Activated CD4-positive, CD25-positive, alpha-beta regulatory T cell treated with anti-CD3 and anti-CD28 coated beads, Interleukin-2, amount 50 U/mL, for 72 hours (primary cell): ENCODE measurements at places on chromosomes 12 and 14.

- DNase-seq = no peak
These were observed 303.3 kb upstream of the TMPO start for GRCh38 chr12:98211909-98212695.

DNA sequence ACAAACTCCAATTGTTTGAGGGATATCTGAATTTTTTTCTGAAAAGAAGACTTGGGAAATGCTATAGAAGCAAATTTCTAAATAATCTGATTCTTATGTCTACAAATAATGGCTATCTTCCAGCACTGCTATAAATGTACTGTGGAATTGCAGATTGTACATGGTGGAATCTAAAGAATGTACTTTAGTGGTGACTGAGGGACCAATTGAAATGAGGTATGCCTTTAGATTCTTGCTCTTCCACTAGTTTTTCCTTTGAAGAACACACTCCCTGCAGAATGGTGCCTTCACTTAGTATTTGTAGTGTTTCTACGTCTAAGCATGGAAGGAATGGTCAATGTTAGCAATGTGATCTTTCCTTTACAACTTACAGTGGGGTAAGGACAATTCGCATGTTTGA lies 11.7 kb upstream of the PRB4 start:
- DNase-seq = no peak

- no peak for DNase-seq
These were observed 36.6 kb downstream of the KRT80 start for GRCh38 chr12:52155048-52155868.

DNA sequence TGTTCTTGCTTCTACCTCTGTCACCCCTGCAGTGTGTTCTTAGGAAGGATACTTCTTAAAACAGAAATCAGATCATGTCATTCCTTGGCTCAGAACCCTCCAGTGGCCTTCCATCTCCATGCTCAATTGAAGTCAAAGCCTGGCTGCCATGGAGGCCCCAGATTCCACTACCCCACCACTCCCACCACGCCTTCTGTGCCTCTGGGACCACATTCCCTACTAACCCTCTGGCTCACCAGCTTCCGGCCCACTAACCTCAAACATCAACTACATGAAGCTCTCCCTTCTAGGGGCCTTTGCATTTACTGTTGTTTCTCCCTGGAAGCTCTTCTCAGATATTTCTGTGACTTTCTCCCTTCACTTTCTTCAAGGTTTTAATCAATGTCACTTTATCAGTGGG lies 76.1 kb upstream of the REP15 start:
- DNase-seq = no peak

GRCh38 chr12:121894633-121895032 lies 6.0 kb downstream of the PSMD9 start:
- DNase-seq = no peak

- no peak for DNase-seq
These were observed 844.0 kb upstream of the LRFN5 start for GRCh38 chr14:40762685-40763084.

DNA sequence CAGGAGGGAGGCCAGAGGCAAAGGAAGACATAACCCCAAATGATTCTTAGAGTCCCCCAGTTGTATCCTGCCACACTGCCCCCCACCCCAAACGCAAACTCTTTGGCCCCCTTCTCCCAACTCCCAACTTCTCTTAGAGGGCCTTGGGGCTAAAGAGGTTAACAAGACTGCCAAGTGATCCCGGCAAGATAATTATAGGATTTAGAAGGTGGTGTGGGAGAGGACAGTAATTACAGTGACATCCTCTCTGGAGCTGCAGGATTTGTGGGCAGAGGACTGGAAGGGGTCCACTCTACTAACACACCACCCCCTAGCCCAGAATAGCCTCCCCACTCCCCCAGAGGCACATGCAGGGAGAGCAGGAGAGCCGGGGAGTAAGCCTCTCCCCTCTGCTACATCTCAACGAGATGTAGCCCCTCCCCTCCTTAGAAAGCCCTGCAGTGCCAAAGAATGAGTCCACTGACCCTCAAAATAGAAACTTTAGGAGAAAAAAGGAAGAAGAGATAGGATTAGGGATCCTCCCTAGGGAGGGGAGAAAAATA lies 5.3 kb upstream of the GDF11 start:
- DNase-seq = peak; percentile 17

DNA sequence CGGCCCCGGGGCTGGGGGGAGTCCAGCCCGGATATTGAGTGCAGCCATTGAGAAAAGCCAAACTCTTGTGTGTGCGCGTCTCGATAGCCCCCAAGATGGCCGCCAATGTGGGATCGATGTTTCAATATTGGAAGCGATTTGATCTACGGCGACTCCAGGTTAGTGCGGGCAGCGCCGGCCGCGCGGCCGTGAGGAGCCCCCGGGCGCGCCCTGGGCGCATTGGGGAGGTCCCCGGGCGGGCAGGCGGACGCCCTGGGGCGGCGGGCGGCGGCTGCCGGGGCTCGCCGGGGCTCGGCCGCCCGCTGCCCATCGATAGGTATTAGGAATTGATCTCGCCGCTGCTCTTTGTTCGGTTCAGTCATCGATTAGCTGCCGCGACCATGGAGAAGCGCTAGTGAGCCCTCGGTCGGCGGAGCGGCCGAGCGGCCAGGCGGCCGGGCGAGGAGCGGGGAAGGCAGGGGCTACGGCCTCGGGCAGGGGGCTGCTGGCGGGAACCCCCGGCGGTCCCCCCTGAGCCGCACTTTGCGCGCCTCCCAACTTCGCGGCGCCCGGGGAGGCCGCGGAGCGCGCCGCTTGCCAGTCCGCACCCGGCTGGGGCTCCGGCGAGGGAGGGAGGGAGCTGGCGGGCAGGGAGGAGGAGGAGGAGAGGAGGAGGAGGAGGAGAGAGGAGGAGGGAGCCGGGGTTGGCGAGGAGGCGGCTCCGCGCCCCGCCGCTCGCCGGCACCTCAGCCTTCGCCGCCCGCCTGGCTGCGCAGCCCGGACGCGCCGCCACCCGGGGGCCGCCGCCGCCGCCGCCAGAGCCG lies 113.9 kb upstream of the MYL2 start:
- DNase-seq = no peak

DNA sequence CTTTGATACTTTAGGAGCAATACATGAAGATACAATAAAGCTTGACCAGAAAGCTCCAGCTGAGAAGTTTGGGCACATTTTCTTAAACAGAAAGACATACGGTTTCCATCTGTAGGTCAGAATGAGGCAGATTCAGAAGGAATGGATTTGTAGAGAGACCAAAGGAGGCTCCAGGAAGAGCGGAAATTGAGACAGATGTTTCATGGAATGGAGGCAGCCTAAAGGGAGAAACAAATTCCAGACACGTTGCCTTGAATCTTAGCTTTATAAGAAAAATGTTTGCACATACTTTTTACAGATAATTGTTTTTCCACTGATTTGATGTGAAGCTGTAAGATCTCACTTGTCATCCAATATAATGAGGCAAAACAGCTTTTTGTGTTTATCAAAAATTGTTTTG lies 24.8 kb downstream of the EPYC start:
- DNase-seq = no peak

- no peak for DNase-seq
These were observed 14.6 kb downstream of the MEG3 start for GRCh38 chr14:100840286-100841065.

DNA sequence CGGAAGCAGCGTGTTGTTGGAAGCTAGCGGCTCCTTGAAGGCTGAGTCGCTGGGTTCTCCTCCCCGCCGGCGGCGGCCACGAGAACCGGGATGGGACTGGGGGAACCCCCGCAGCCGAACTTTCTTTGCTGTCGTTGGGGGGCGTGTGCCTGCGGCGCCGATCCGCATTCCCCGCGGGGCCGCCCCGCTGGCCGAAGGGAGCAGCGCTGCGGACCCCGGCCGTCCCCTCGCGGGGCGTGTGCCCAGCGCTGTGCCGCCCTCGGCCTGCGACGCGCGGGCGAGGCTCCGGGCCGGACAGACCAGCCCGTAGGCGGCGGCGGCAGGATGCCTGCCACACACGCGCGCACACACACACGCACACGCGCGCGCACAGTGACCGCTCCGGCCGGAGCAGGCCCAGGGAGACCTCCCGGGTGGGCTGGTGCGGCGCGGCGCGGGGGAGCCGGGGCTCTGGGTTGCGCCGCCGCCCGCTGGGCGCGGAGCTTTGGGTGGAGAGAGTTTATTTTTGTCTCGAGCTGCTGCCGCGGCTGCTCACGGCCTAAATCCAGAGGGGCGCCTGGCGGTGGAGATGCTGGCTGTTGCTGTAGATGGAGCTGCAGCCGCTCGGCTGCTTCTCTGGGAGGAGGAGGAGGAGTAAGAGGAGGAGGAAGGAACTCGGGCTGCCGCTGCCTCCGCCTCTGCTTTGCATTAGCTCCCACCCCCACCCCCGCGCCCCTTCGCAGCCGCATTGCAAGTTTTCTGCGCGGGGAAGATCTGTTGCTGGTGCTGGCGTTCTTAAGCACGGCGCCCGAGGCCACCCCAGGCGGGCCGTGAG lies at the start of gene SAMD4A:
SAMD4A (plus strand) TSS at position 719 of the 814 bp plus-strand sequence. CDS start 789 bp downstream, outside the sequence.
- peak; percentile 49 for DNase-seq

DNA sequence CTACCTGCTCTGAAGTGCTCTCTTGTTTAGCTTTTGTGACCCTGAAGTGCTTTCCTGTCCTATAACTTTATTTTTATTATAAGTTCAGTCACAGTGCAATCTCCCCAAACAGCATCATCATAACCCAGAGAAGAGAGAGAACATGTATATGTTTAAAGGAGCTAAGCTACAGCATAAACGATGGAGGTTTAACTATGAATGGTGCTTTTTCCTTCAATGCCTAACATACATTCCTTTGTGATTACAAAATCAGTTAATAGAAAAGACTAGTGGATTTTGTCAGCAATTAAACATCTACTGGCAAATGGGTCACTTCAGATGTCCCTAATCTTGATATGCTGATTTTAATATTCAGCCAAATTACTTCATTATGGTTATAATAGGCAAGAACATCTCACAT lies 46.4 kb downstream of the ZFYVE21 start:
- no peak for DNase-seq

- DNase-seq = no peak
These were observed 55.1 kb downstream of the FOXN4 start for GRCh38 chr12:109253913-109254544.

DNA sequence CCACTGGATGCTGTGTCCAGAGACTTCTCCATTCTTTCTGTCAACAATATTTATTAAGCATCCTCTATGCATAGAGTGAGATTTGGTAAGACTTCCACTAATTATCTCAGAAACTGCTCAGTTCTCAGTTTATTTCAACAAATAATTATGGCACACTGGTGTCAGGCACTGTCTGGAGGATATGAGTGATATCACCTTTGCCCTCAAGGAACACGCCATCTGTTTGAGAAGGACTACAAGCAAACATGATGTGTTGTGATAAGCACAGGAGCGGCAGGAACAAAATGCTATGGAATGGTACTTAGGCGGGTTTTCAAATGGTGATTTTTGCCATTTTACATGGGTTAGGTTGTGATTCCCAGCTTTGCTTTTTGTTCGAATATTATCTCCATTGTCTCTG lies 229.2 kb downstream of the DPF3 start:
- no peak for DNase-seq

GRCh38 chr14:85911044-85911443 lies 381.1 kb downstream of the FLRT2 start:
- no peak for DNase-seq

DNA sequence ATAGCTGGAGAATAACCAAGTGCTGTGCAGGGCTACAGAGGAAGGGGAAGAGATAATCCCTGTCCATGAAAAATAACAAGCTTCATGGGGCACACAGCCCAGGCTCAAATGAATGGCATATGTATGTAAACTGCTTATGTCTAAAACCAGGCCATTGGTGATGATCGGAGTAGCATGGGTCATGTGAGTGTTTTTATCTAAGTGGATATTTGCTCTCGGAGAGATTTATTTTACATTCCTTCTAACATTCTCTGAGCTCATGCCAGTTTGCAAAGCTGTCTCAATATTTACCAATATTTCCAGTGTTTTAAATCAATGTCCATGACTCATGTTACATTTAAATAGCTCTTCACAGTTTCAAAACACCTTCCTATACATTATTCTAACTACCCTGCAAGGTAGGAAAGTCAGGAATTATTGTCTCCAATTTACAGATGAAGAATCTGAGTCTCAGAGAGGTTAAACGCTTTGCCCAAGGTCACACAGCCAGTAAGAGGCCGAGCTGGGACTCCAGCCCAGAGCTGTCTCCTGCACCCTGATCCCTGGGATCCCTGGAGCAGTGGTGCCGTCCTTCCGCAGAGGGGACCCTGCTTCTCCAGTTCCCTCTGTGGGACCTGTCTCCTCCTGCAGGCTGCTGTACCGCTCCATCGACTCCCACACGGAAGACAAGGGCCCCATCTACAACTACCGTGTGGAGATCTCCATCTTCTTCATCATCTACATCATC lies 186.7 kb upstream of the FKBP4 start:
- DNase-seq = no peak

DNA sequence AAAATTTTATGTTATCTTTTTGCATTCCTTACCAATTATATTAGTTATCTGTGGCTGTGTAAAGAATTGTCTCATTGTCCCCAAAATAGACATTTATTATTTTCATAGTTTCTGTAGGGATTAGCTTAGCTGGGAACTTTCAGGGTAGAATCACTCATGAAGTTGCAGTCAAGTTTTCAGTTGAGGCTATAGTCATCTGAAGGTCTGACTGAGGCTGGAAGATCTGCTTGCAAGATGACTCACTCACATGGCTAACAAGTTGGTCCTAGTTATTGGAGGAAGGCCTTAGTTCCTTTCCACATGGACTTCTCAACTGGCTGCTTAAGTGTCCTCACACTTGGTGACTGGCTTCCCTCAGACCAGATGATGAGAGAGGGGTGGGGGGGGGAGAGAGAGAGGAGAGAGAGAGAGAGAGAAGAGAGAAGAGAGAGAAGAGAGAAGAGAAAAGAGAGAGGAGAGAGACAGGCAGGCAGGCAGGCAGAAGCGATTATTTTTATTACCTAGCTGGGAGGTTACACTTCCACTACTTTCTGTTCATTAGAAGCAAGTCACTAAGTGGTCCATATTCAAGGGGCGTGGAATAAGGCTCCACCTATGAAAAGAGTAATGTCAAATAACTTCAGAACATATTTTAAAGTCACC lies 6.4 kb downstream of the AP5M1 start:
- DNase-seq = no peak

DNA sequence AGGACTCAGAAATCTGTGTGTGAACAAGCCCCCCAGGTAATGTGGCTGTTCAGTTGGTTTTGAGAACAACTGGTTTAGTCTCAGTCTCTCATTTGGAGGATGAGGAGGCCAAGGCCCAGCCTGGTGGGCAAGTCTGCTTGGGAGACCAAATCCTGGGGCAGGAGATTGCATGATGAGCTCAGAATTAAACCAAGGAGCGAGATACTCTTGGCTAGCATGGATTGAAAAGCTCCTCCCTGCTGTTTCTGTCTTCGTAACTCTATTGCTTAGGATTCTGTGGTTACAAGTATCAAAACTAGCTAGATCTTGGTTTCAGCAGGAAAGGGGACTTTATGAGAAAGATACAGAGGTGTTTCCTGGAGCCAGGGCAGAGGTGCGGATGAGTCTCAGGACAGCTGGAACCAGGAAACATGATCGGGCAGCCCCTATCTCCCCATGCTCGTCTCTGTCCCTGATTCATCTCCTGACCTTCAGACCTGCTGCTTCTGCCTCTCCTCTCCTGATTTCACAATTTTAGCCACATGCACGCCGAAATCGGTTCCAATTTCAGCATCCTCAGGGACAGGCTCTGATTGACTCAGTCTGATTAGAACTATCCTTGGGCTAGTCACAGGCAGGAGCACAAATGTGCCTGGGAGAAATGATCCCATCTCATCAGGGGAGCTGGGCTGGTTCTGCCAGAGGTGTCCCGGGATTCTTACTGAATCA lies 40.2 kb upstream of the RIN3 start:
- DNase-seq = no peak

- DNase-seq = no peak
These were observed 6.2 kb downstream of the DUSP6 start for GRCh38 chr12:89345830-89346740.
